Fibroblast of gingiva (primary cell): ENCODE measurements at places on chromosomes 13 and 19.

- no peak for DNase-seq
Measured at GRCh38 chr19:11964496-11964857, 363 bp upstream of the ZNF763 start.

- DNase-seq: no peak
Measured at GRCh38 chr19:13240312-13241022, 90.3 kb downstream of the IER2 start.

- DNase-seq: no peak
Measured at GRCh38 chr19:35360880-35361420, 2.7 kb downstream of the FFAR3 start.

GRCh38 chr13:72864142-72865011, 82.4 kb downstream of the PIBF1 start:
- peak; percentile 62 for DNase-seq

DNA sequence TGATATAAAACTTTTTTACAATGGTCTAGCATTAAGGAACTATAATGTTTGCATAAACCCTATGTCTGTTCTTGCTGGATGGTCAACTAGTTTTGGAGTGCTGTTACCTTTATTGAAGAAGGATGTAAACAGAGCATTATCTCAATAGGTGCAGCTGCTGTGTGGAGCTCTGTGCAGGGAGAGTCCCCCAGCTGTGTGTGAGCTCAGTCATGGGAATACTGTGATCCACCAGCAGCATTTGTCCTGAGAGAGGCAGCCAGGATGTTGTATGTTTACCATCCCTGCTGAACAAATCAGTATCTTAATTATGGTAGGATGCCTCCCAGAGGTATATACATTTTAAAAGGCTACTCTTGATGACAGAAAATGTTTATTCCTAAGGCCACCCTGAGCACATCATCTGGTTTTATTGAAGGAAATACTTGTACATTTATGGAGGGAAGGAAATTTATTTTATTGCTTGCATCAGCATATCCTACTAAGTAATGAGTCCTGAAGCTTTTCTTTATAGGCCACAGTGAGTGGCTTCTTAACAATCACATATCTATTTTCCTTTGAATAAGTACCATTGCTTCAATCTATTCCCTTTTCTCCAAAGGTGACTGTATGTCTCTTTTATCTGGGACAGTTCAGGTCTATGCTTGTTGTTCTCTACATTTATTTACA, 11.7 kb downstream of the RAP2A start:
- no peak for DNase-seq

GRCh38 chr13:99310382-99311031, 3.3 kb upstream of the GPR183 start:
- DNase-seq: peak; percentile 92

GRCh38 chr19:35783469-35784434, 8.4 kb downstream of the ARHGAP33 start:
- DNase-seq: no peak

DNA sequence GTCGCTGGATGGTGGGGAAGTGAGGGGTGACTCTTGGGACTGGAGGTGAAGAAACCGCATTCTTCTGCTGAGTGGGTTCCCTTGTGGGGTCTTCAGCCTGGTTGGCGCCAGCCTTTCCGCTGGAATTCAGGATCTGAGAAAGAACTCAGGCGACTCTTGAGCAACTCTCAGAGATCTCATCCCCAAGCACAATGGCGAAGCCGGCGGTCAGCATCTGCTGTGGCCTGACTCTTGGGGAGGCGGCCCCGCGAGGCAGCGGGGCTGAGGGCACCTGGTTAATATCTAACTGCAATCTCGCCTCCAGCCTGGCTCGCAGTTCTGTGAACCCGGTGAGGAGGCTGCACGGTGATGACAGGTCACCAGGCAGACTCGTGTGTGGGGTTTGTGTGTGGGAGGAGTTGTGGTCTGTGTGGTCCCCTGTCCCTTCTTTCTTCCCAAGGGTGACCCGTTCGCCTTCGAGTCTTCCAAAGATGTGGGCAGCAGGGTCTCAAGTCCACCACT, 883 bp downstream of the ZNF441 start:
- peak; percentile 29 for DNase-seq

GRCh38 chr13:33756929-33757328, 61.0 kb upstream of the RFC3 start:
- no peak for DNase-seq

GRCh38 chr19:15759962-15760565, 22.3 kb downstream of the OR10H3 start:
- no peak for DNase-seq

GRCh38 chr19:51511353-51511752, 9.8 kb upstream of the SIGLEC12 start:
- no peak for DNase-seq

DNA sequence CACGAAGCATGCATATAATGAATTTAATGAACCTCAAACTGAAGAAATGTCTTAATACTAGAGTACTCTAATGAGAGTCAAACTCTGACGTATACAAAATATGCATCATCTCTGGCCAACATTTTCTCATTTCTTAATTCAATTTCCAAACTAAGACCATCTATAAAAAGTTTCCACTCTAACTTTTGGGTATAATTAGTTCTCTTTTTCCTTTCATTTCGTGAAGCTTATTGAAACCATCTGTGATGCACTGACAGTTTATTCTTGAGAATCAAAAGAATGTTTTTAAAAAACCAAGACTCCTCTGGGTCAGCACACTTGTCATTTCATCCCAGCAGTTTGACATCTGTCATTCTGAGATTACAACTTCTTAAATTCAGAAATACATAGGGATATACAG, 90.0 kb downstream of the CAB39L start:
- peak; percentile 69 for DNase-seq

GRCh38 chr13:40101708-40102359, 446.4 kb downstream of the COG6 start:
- DNase-seq: no peak

GRCh38 chr13:78030341-78030896, 111.8 kb upstream of the EDNRB start:
- DNase-seq: no peak

DNA sequence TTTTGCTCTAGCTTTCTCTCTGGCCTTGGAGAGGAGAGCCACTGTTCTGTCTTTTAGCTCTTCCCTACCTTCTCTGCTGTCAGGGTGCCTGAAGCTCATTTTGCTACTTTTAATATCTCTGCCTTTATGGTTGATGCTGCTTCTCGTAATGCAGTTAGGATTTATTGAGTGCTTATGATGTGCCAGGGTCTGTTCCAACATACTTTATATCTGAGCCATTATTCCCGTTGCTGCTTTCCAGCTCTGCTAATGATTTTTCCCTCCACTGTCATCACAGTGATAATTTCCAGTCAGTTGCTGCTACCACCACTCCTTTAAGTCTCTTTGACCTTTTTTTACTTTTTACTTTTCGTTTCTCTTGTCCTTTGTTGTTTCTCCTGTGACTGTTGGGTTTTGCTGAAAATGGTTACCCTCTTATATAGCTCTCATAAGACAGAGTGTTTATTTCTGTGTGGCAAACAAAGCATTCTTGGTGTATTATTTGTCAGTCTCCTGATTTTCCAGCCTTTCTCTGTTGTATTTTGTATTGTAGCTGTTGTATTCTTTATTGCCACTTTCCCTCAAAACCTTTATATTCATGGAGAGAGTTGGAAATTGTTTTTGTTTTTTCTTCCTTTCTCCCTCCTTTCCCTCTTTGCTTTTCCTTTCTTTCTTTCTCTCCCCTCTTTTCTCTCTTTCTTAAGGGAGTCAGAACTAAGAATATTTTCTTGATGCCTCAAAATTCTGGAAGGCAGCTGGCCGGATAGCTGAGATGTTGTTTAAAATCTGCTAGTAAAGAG, 37.4 kb downstream of the COG6 start:
- no peak for DNase-seq

- DNase-seq: no peak
Measured at GRCh38 chr13:81406639-81407292, 1065.8 kb upstream of the SPRY2 start.

GRCh38 chr13:112202266-112202665, 135.3 kb downstream of the SOX1 start:
- DNase-seq: no peak

DNA sequence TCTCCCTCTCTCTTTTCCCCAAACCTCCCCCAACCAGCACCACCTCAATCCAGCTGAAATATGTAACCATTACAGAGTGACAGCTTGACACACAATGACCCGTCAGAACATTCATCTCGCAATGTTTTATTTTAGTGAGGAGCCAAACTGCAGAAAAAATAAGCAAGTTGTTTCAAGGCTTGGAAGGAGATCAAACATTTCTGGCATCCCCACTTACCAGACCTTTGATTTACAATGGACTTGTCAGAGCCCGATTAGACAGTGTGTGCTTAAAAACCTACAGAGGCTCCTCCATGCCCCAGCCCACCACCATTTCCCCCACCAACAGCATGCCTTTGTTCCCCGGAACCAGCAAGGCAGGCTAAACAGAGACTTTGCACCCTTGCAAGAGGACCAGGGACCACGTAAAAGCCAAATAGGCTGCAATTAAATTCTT, 382.8 kb upstream of the ZNF507 start:
- no peak for DNase-seq

DNA sequence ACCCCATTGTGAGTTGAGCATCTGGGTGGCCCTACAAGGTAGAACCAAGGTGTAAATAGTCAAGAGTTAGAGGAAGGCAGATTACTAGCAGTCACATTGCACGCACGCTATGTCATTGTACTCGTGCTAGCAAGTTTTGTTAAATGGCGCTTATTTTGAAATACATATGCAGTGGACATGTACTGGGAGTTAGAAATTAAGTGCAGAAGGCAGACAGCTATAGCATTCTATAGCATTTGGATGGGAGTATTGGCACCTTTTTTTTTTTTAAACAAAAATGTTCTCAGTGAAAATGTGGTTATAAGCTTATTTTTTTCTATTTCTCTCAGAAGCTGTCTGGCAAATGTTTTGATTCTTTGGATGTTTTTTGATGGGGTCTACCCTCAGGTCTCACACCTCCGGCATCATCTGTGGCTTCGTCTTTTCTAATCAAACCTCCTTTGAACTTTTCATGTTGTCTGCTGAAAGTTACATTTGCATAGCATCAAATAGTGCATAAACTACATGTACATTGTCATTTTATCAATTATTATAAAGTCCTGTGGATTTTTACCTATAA, 68.1 kb downstream of the ARHGEF7 start:
- no peak for DNase-seq

- peak; percentile 69 for DNase-seq
Measured at GRCh38 chr13:74930402-74931165, 551.4 kb downstream of the TBC1D4 start.

DNA sequence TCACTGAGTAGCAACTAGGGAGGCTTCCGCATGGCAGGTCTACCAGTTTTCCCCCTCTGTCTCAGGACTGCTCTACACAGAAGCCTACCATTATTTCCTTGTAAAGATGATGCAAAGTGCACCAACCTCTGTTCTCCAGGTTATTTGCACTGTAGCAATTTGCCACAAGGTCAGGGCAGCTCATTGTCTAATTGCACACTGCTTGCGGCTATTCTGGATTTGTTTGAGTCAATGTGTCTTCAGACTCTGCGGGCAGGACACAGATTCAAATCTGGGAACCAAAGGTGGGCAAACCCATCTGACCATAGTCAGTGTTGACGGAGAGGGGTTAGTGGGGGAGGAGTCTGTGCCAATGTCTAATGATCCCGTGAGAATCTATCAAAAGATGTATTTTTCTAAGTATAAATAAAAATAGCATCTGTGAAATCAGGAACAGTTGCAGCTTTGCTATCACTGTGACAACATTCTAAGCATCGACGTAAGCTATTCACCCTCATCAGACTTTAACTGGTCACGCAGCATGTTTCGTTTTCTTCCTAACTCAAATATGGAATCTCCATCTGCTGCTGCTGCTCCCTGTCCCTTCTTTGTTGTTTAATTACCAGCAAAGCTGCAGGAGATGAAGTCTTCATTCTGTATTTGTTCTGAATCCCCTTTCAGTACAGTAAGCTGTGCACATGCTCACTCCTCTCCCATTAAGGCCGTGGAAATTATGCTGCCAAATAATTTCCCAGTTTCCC, 26.4 kb downstream of the CYSLTR2 start:
- no peak for DNase-seq
